ENCODE measurements at places on chromosomes 11 and 22.
A peak's percentile ranks its signal among the peaks of the same experiment; 100 is the strongest.

DNA sequence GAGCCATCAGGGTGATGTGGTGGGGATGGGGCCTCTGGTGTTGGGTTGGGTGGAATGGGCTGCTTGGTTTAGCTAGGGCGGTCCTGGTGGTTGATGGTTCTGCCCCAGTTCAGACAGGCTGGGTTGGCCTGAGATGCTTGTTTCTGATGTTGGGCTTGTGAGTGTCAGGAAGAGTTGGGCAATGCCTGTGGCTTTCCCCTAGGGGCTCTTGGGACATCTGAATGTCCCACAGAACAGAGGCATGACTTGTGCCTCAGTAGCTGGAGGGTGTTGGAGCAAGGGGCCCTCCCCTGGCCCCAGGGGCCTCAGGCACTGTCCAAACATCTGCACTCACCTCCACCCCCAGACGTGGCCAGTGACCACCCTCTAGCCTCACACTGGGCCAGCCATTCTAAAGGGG, 14.0 kb upstream of the CTSD start:
- DNase-seq, result no peak

DNA sequence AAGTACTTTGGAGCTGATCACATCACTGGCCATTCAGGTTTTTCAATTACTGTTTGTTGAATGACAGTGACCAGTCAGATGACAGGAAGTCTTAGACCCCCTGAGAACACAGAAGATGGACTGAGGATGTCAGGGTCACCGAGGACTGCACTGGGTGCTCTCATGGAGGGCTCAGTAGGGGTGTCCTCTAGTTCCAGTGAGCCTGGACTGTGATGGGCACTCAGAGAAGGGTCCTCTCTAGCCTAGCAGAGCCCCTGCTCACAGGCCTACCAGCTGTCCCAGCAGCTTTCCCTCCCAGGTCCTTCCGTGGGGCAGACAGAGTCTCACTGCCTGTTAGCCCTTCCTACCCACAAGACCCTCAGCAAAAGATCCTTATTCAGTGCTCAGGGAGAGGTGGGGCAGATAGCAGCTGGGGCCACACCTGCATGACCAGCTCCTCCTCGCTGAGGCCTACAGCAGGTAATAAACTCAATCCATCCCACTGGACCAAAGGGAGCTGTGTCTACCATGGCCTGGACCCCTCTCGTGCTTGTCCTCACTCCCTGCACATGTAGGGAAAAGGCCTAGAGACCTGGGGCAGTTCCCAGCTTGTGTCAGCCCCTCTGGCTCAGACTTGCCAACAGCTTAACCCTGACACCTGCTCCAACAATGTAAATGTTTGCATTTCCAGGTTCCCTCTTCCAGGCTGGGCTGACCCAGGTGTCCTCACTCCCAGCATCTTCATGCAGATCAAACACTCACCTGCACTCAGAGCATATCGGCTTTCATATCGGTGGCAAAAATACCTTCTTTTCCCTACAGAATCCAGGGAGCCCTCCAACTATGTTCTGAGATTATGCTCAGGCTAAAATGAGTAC, 25.2 kb upstream of the VPREB1 start:
- no peak for DNase-seq

GRCh38 chr11:7688238-7688826, 15.0 kb upstream of the CYB5R2 start:
- peak; percentile 25 for DNase-seq

DNA sequence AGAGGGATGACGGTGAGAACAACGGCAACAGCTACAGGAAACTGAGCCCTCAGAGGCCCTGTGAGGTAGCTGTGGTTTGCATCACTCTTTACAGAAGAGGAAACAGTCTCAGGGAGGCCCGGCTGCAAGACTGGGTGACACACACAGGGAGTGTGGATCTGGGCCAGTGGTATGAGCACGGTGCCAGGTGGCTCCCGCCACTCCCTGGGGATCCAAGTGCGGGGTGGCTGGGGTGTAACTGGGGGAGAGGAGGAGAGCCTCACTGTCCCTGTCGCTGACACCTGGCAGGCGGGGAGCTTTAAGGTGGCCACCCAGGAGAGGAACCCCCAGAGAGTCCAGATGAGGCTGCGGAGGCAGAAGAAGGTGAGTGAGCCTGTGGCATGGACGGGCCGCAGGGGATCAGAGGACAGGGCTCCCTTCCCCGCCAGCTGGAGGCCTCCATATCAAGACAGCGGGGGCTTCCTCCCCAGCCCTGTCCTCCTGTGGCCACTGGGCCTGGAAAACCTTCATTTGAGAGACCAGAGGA, 5.6 kb downstream of the RGL4 start:
- no peak for DNase-seq

DNA sequence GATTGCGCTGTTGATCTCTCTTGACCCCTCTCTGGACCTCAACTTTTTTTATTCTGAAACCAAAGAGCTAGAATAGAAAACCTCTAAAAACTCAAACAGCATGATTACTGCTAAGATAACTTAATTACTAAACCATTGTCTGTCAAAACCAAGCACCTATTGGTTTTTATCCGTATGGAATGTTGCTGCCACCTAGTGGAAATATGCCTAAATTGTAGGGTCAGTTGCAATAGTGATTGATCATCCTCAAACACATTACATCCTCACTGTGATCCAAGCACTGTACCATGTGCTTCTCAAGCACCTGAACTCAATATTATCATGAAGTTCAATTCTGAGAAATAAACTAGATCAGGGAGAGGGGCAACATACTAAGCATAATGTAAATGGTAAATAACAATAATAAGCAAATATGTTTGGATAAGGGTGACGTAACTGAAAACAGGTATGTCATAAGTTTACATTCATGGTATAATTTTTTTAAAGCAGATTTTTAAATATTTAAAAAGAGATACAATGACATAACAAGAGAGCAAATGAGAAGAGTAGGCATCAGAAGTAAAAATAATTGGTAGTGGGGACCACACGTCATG, 3.8 kb upstream of the OR5A2 start:
- peak; percentile 41 for DNase-seq
